ENCODE measurements at places on chromosomes 5 and 9.

DNA sequence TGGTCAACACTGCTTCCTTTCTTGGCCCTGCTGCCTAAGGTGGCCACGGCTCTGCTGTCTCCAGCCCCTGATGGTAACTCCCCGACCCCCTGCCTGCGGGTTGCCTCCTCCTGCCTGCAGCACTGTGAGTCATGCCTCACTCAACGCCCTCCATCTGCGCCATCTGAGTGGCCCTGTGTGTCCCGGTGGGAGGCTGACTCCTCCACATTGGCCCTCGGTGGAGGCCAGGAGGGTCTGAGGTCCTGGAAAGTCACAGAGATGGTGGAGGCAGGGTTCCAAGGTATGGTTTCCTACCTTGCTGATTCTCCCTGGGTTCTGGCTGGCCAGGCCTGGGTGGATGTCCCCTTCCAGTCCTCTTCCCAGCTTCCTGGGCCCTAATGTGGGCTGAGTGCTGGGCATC, 64.5 kb upstream of the ADAMTS2 start:
- no peak for DNase-seq

- no peak for DNase-seq
These were observed 152.9 kb upstream of the PPP1R26 start for GRCh38 chr9:135326633-135327152.

GRCh38 chr5:74767579-74767913, 497 bp downstream of the NSA2 start:
- DNase-seq = no peak

DNA sequence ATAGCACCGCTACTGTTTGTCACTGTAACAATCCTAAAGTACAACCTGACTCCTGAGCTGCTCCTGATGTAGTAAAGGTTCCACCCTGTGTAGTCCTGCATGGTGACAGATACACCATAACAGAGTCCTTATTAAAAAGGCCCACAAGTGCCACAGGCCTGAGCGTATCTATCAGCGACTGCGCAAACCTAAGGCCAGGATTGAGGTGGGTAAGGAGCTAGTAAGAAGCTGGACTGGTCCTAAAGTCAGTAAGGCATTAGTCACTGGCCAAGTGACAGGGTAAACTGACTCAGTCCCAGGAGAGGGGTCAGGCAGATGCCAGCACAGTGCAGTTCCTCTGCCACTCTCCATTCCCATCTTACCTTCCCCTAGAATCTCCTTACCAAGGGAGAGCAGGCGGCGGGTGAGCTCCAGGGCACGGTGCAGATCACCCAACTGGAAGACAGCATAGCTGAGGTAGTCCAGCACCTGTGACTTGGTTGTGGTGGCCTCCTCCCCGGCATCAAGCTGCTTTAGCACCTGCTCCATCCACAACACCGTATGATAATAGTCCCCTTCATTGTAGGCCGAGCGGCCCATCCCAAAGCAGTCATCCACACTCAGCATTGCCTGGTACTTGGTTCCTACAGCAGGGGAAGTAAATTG, 17.6 kb downstream of the P4HA2 start:
- no peak for DNase-seq

DNA sequence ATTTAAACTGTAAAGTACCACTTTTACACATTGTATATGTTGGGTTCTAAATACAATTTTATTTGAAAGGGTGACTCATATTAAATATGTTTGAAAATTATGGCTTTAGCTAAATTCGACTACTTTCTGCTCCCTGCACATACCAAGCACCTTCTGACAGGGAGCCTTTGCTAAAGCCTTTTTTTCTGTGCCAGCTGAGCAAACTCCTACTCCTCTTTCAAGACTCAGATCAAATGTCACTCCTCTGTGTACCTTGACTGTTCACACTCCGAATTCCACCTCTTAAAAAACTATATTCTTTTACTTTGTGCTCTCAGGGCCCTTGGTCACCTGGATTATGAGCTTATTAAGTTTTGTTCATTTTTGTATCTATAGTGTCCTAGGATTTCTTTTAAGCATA, 6.5 kb upstream of the OXCT1 start:
- no peak for DNase-seq

- no peak for DNase-seq
These were observed 23.1 kb downstream of the TRIM7 start for GRCh38 chr5:181181650-181182565.

DNA sequence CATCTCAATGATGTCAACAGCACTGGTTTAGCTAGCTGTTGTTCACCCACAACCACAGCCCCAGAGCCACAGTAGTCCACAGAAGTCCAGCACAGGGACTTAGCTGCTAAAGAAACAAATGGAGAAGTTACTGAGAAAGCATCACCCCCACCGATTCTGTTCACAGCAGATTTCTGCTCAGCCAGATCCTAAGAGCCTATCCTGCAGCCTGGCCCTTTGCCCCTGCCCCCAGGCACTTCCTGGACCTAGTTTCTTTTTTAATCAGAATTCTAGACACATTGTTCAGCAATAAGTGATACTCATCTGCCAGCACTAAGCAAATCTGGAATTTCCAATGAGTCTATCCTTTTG, 7.4 kb downstream of the B4GALT1 start:
- no peak for DNase-seq

DNA sequence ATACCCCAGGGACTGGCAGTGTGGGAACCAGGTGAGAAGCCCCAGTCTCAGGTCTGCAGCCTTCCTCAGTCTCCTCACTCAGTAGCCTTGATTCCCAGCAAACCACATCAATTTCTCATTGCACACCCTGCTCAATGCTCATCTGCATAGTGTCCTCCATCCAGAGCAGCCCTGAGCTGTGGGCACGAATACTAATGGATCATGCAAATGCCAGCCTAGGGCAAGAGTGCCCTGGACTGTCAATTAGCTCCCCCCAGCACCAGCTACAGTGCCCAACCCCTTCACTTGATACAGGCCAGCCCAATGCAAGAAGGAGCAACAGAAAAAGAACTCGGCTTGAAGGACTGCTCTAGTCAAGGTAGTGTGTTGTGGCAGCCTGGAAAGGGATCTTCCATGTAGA, 9.8 kb upstream of the KCNIP1 start:
- DNase-seq = no peak

- DNase-seq = no peak
These were observed 123.5 kb downstream of the SCAMP1 start for GRCh38 chr5:78483809-78484521.

DNA sequence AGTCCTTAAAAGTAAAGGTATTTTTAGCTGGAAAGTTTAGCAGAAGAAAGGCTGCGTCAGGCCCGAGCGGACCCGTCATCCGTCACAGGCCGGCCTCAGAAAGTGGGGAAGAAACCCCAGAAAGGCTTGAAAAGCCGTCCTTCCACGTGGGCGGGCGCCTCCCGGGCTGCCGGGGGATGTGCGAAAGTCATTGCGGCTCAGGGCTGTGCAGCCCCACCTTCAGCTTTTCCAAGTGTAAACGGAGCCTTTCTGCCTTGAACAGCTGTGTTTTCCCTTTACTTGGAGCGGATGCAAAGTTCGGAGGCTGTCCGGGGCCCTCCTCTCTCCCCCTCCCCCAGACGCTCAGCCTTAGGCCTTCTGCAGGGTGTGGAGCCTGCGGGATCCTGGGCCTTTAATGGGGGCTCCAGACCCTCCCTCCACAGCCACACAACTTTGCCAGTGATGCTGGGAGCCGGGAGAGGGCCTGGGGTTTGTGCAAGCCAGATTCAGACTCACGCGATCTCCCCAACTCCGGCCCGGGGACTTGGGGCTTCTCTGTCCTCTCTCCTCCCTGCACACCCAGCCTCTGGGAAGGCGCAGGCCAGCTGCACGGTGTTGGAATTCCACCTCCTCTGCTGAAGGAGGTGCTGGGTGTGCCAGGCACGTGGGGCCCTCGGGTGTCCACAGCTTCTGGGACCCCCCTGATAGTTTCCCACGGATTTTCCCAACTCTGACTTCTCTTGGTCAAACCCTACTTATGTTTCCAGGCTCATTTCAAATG, 95.5 kb upstream of the RAPGEF1 start:
- DNase-seq = no peak

- no peak for DNase-seq
These were observed 279.6 kb upstream of the ADAMTSL1 start for GRCh38 chr9:18194316-18194715.

DNA sequence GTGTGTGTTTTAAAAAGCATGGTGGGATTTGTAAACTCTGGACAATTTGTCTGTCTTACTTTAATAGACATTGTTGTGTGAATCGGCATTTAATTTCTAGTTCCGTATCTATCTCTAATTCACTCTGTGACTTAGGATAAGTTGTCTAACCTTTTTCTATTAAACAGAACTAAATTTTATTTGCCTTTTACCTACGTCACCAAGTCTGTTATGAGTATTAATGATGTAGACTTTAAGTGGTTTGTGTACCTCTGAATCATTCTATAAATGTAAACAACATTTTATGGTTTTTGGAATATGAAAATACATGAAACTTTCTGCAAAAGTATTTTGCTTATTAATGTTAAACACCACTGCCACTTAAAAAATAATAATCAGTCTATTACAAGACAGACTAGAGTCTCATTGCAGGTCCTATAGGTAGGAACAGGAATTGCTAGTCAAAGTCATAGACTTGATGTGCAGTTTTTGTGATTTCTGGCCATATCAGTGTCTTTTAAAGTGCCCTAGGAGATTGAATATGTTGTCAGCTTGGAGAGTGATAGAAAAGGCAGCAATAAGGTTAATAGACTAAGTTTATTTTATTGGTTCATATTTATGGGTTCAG, 5.6 kb downstream of the RBM27 start:
- no peak for DNase-seq

- no peak for DNase-seq
These were observed 1.3 kb upstream of the NNT start for GRCh38 chr5:43601454-43602260.

GRCh38 chr5:154444556-154445421, 1.0 kb upstream of the SAP30L start:
- no peak for DNase-seq

- no peak for DNase-seq
These were observed 45.2 kb downstream of the ENC1 start for GRCh38 chr5:74595143-74595925.

GRCh38 chr9:133276001-133276884, 1.2 kb upstream of the ABO start:
- DNase-seq = no peak

DNA sequence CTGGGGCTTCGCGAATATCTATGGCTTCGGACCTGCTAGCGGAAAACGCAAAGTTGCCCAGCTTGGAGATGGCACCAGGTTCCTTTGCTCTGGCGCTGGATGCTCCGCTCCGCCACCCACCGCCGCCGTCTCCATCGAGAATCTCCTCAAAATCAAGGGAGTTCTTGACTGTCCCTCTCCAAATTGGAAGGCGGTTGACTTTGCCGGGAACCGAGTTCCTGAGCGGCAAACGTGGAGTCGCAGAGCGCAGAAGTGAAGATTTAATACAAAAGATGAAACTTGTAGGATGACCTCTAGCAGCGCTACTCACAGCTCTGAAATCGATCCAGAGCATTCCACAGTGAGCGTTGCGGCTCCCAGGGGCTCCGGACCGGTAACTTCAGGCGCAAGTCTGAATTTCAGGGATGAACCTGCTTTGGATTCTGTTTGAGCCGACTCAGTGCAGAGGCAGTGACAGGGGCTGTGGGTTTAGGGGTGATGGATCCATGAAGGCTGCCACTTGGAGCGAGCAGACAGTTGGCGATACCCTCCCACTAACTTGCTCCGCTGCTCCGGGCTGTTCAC, 1641.5 kb upstream of the C9orf72 start:
- no peak for DNase-seq

GRCh38 chr9:119877306-119877705, 508.1 kb upstream of the BRINP1 start:
- DNase-seq = no peak

- no peak for DNase-seq
These were observed 105.1 kb downstream of the PSD2 start for GRCh38 chr5:139900546-139901250.

GRCh38 chr5:2701592-2701991, 49.9 kb downstream of the IRX2 start:
- DNase-seq = no peak

DNA sequence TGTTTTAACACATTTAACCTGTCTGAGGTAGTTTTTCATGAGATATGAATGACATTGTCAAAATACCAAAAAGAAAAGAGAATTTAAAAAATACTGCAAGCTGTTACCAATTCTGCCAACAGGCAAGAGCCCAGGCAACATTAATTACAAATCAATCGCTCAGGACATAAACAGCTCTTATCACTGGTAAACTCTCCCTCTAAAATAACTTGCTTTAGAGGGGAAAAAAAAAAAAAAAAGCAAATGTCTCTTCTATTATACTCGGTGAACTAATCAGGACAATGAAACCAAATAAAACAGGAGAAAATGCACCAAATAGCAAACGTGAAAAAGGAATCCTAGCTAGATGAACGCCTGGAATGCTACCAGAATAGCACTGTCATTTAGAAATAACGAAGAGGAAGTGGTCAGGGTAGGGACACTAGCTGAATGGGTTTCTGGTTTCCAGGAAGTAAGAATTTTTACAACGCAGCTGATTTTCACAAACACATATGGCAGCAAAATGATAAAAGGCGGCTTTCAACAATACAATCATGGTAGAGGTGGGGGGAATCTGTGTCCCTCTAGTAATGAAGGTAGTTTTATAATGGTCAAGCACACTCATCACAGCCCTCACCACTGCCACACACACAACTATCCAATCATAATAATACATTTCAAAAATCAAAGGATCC, 94.9 kb downstream of the DENND1A start:
- DNase-seq = no peak

DNA sequence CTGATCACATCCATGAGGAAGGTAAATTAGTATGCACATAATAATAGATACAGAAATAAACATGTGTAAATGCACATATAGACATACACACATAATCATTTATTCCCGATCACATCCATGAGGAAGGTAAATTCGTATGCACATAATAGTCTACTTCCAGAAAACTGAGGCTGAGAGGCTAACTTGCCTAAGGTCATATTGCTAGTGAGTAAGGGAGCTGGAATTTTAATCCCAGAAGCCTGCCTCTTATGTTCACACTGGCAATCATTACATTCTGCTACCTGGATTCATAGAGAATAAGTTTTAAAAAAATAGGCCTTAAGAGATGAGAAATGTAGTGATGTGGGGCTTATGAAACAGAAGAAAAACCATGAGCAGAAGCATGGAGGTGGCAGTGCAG, 716.3 kb downstream of the BRINP1 start:
- DNase-seq = no peak

GRCh38 chr5:14851999-14852526, 19.5 kb downstream of the ANKH start:
- no peak for DNase-seq

DNA sequence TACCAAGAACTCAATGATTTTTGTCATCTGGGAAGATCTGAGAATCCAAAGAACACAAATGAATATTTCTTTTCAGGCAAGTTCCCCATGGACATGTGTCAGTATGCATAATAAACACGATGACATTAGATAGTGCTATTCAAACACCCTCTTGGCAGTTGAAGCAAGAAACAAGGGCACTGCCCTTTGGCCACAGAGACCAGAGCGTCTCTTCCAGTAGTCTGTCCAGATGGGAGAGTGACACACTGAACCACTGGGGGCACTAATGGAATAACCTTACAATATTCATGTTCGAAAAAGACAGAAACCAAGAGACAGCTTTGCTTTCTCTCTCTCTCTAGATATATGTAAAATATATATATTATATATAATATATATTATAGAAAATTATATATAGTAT, 301.9 kb downstream of the CTNND2 start:
- no peak for DNase-seq

GRCh38 chr9:112487799-112488340, 1.2 kb downstream of the KIAA1958 start:
- no peak for DNase-seq
